Neural cell (in vitro differentiated cells): ENCODE measurements at places on chromosomes 16 and 17. TPM values are rescaled to one million over a fixed set of nuclear protein-coding genes. Genes with fewer than 3 reads are reported as not detected.

DHX58 gene
- polyA plus RNA-seq: 0.87 and 2.3 TPM in 2 replicates

AIPL1 gene
- not detected in 2 replicates for polyA plus RNA-seq

MC1R gene
- polyA plus RNA-seq: 21.3 and 27.6 TPM in 2 replicates

CHAD gene
- not detected in 2 replicates for polyA plus RNA-seq

SLFN12L gene
- not detected in 2 replicates for polyA plus RNA-seq

SHISA9 gene
- polyA plus RNA-seq: 1.3 and 2.0 TPM in 2 replicates

SMCR8 gene
- polyA plus RNA-seq: 4.3 and 6.9 TPM in 2 replicates

BAIAP2 gene
- polyA plus RNA-seq: 17.5 and 37.9 TPM in 2 replicates

PITPNM3 gene
- polyA plus RNA-seq: 2.7 and 3.0 TPM in 2 replicates
